Stimulated activated CD4-positive, alpha-beta T cell treated with anti-CD3 and anti-CD28 coated beads, Interleukin-1b, Interleukin-23, amount 100 ng/mL, for 1 hour (primary cell): ENCODE measurements at places on chromosomes 1 and 21.
A peak's percentile ranks its signal among the peaks of the same experiment; 100 is the strongest.

GRCh38 chr1:11868331-11868980 lies 9.7 kb upstream of the NPPB start:
- DNase-seq: no peak

DNA sequence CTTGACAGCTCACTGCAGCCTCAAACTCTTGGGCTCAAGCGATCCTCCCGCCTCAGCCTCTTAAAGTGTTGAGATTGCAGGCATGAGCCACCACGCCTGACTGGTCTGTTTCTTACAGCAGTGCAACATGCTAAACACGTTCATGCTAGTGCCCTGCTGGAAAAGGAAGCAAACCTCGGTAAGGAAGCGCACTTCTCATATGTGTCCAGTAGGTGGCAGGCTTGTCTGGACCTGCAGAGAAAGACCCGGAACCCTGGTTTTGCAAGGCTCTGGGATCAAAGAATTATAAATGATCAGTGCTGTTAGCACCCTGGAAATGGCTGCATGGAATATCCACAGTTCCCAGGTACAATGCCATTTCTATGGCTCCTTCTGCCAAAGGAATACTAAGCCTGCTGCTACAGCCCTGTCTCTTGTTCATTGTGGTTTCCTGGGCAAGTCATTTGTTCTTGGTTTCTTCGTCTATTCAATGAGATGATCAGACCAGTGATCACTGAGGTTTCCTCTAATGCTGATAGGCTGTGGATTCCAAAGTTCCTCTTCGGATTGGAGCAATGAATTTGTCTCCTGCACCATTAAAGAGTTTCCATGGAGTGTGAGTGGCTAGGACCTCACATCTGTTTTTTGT lies 15.9 kb downstream of the RNU5D-1 start:
- no peak for DNase-seq

GRCh38 chr1:184792450-184792969 lies 37.9 kb upstream of the EDEM3 start:
- DNase-seq: no peak

GRCh38 chr1:81499487-81499886 lies 301.2 kb upstream of the ADGRL2 start:
- DNase-seq: no peak

- no peak for DNase-seq
These were observed 8.3 kb upstream of the C1orf167 start for GRCh38 chr1:11753555-11754208.

GRCh38 chr1:5950201-5950895 lies 41.9 kb downstream of the NPHP4 start:
- DNase-seq: no peak

- no peak for DNase-seq
These were observed 36.3 kb downstream of the DHCR24 start for GRCh38 chr1:54850737-54851136.

DNA sequence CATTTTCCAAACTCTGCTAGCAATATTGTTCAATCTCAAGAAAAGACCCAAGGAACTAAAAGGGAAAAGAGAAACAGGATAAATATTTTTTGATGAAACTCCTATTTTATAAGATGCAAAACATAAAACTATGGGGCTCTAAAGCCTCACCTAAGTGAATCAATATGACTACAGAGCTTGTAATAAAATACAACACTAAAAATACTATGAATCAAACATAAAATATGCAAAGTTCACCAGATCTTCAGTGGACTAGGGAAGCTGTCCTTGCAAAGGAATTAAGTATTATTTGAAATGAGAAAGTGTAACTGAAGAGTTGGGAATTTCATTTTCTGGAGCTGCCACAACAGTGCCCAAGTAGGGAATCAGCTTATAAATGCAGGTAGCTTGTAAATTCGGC lies 124.5 kb downstream of the CRB1 start:
- no peak for DNase-seq

DNA sequence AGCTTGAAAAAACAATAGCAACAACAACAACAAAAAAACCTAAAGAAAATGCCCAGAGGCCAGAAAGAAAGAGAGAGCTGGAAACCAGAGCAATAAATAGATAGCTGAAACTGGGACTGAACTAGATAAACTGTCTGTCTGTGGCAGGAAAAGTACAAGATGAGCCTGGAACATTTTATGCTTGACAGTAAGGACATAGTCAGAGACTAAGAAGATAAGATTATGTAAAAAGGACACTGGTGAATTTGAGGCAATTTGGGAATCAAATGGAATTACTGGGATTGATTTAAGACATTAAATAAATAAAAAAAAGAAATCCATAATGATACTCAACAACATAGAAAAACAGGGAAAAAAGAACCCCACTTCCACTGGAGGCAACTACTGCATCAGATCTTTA lies 1.7 kb upstream of the KIFAP3 start:
- DNase-seq: no peak

GRCh38 chr21:43757601-43758000 lies 18.5 kb downstream of the CSTB start:
- no peak for DNase-seq

GRCh38 chr1:108561689-108562326 lies 1.9 kb downstream of the EEIG2 start:
- peak; percentile 62 for DNase-seq
